IMR-90 (cell line): ENCODE measurements at places on chromosomes 5 and 9.

GRCh38 chr9:75907329-75907728 lies 16.9 kb downstream of the PCSK5 start:
- DNase-seq, result peak; percentile 22

- peak; percentile 57 for DNase-seq
These were observed 44.2 kb upstream of the TENT2 start for GRCh38 chr5:79567926-79568549.

GRCh38 chr5:65483546-65484346 lies 2.0 kb upstream of the ADAMTS6 start:
- DNase-seq, result peak; percentile 86

- DNase-seq, result no peak
These were observed 131.0 kb upstream of the TARS1 start for GRCh38 chr5:33309536-33310345.

DNA sequence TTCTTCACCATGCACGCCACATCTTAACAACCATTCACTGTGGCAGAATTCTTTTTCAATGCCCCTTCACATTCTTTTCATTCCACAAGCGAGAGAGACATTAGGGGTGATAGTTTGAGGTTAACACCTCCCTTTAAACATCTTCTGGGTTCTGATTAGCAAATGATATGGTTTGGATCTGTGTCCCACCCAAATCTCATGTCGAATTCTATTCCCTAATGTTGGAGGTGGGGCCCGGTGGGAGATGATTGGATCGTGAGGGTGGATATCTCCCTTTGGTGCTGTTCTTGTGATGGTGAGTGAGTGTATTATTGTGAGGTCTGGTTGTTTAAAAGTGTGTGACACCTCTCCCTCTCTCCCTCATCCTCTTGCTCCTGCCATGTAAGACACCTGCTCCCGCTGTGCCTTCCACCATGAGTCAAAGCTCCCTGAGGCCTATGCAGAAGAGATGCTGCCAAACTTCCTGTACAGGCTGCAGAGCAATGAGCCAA lies 46.1 kb upstream of the RAI14 start:
- DNase-seq, result peak; percentile 50

GRCh38 chr9:95937131-95937530 lies 61.6 kb downstream of the ERCC6L2 start:
- no peak for DNase-seq

DNA sequence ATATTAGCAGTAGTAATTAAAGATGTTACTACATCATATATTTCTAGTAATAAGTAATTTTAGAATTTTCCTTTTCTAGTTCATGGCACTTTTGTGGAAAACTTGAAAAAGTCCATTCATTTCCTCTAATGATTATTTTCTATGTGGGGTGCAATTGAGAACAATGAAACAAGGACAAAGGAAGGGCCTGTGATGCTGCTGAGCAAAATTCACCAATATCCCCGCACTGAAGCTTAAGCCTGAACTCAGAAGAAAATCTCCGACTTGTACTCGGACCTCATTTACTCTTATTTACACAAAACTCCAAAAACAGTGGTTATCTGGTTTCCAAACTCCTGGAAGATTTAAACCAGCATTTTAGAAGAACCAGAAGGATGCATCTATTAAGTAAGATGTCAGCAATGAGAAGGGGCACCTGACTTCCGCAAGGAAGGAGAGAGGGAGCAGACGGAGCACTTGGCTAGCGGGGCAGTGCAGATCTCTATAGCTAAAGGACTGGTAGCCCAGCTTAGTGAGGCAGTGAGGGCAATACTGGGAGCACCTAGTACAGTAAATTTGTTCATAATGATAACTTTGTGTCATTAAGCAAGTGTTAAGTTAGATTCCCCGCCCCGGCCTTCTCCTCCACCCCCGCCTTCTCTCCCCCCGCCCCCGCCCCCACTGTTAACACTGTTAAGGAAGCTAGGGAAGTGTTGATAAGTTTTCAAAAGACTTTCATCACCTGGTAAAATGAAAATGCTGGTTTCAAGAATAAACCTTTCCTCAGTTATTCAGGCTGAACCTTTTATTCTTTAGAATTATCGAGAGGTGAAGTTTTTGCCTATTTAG lies 123.3 kb downstream of the ZSWIM6 start:
- DNase-seq, result no peak

DNA sequence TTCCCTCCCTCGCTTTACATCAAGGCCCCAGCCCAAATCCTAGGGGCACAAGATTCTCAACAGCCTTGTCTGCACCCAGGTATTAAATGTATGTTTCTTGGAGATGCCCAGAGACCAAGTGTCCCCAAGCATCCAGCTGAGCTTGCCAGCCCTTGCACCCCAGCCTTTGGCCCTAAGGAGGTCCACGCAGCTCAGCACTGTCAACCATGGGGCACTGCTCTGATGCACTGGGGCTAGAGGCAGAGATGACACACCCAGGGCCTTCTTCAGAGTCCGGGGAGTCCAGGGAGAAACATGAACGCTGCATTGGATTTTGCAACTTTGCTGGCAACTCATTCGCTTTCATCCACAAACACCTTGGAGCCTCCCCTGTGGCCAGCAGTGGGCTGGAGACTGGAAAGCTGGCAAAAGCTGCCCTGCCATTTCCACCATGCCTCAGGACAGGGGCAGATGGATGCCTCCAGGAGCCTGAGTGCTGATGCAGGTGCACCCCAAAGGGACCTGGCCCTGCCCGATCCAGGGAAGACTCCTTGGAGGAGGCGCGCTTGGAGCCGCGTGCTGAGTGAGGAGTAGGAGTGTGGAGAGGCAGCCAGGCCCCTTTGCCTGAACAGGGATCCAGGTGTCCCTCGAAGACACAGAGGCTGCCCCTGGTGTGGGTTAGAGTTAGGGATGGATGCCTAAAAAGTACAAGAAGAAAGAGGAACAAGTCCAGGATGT lies 19.3 kb downstream of the PAEP start:
- DNase-seq, result no peak

DNA sequence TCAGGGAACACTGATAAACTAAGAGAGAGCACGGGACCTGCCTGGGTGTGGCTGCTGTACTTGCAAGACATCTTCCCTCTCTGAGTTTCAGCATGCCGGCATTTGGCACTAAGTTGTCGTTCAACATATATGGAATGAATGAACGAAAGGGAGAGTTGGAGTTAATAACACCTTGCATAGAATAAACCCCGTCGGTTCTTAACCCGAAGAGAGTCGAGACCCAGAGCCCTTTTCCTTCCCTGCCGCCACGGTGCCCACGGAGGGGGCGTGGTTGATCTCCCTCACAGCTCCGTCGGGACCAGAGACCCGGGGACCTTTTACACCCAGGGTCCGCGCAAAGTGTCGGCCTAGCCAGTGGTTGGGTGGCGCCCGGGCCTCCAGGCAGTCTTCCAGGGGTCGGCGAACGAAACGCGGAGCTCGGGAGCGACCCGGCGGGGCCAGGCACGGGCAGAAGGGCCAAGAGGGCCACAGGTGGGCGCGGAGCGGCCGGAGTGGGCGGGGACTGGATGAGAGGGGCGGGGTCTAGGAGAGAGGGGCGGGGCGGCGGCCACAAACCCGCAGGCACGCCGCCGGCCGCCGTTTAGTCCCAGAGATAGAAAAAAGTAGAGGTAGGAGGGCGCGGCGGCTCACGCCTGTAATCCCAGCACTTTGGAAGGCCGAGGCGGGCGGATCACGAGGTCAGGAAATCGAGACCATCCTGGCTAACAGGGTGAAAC lies 735 bp upstream of the RPL26L1 start:
- DNase-seq, result peak; percentile 41

- DNase-seq, result no peak
These were observed 141.8 kb upstream of the CD180 start for GRCh38 chr5:67338421-67338820.

- DNase-seq, result peak; percentile 84
These were observed 354.6 kb downstream of the BNC2 start for GRCh38 chr9:16515879-16516301.

- peak; percentile 8 for DNase-seq
These were observed 39.9 kb downstream of the KIF24 start for GRCh38 chr9:34289159-34289558.

DNA sequence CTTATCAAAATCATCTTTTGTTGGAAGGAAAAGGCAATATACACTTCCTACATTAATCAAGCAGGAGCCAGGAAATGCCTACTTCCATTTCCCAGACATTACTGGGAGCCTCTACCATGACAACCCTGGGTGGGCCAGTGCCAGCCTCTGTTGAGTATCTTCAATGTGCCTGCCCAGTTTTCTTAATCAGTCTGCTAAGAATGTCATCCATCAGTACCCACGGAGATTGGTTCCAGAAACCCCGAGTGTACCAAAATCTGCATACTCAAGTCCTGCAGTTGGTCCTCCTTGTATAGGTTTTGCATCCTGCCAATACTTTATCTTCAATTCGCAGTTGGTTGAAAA lies 82.4 kb downstream of the MARCHF3 start:
- no peak for DNase-seq

GRCh38 chr5:142817949-142818431 lies 47.8 kb downstream of the ARHGAP26 start:
- no peak for DNase-seq

DNA sequence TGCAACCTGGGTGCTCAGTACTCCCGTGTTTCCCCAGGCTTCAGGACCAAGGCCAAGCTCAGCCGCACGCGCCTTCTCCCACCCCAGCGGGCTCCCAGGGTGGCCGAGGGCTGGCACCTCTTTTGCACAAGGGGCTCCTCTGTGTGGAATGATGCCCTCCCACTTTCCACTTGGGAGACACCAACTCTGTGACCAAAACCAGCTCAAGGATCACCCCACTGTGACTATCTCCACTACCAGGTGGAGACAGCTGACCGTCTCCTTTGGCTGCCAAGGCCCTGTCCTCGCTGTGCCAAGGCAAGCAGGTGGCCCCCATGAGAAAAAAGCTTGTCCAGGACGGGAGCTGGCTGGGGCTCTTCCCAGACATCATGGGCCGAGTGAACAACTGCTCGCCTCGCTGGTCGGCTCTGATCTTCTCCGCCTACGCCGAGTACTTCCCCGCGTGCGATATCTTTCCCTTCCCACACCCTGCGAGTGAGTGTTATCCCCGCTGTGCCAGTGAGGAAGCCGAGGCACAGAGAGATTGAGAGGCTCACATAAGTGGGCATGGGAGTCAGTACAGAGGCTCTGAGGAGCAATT lies 132.8 kb downstream of the ZNF354C start:
- no peak for DNase-seq

DNA sequence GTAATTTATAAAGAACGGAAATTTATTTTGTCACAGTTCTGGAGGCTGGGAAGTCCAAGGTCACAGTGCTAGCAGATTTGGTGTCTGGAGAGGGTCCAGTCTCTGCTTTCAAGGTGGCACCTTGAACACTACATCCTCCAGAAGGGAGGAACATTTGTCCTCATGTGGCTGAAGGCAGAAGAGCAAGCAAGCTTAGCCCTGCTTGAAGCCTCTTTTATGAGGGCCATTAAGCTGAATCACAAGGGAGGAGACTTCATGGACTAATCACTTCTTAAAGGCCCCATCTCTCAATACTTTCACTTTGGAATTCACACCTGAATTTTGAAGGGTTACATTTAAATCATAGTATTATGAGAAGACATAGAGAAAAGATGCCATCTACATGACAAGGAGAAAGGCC lies 215.4 kb upstream of the NFIL3 start:
- no peak for DNase-seq

GRCh38 chr5:69493396-69494133 lies 975 bp downstream of the OCLN start:
- DNase-seq, result no peak

GRCh38 chr5:72402959-72403628 lies 82.9 kb downstream of the PTCD2 start:
- no peak for DNase-seq

DNA sequence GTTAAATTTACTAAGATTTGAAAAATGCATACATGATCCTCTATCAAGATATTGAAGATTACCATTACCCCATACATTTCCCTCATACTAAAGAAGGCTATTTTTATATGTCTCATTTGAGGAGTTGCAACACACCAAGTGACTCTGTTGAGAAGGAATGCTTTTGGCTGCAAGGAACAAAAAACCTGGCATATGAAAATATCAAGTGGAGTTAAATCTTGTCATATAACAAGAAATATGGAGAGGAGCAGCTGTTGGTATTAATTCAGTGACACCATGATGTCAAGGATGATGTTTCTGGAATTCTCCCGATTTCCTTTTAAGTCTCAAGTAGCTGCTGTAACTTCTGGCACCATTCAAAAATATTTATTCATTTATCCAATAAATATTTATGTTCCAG lies 193.8 kb downstream of the CSNK1G3 start:
- peak; percentile 66 for DNase-seq

DNA sequence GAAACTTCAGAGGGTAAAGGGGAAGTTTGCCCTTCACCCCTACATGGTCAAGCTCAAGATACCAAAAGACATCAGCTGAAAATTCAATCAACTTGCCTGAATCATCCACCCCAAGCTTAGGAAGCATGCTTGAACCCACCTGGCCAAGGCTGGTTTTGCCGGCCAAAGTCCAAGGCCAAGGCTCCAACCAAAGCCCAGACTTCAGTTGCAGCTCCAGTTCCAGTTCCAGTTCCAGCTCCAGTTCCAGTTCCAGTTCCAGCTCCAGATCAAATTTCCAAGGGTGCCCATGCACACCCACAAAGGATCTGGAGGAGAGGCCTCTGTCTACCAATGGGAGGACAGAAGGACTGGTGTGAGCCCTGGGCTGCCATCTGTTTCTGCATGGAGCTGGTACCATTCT lies 4.6 kb upstream of the SERINC5 start:
- no peak for DNase-seq

- DNase-seq, result no peak
These were observed 253.9 kb upstream of the PCSK5 start for GRCh38 chr9:75636427-75637045.

DNA sequence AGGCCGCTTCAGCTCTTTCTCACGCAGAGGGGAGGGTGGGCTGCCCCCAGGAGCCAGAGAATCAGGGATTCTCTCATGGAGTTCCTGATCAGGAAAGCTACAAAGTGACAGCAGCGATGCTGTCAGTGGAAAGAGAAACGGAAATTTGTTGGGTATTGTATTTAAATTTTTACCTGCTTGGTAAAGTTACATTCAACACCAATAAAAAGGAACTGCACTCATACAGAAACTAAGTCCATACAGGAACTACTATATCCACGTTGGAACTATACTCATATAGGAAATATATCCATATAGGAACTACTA lies 325.5 kb upstream of the IRX4 start:
- DNase-seq, result no peak

- no peak for DNase-seq
These were observed 33.7 kb downstream of the BICD2 start for GRCh38 chr9:92730897-92731296.

GRCh38 chr5:96142786-96143434 lies 181.3 kb upstream of the ELL2 start:
- DNase-seq, result peak; percentile 69

DNA sequence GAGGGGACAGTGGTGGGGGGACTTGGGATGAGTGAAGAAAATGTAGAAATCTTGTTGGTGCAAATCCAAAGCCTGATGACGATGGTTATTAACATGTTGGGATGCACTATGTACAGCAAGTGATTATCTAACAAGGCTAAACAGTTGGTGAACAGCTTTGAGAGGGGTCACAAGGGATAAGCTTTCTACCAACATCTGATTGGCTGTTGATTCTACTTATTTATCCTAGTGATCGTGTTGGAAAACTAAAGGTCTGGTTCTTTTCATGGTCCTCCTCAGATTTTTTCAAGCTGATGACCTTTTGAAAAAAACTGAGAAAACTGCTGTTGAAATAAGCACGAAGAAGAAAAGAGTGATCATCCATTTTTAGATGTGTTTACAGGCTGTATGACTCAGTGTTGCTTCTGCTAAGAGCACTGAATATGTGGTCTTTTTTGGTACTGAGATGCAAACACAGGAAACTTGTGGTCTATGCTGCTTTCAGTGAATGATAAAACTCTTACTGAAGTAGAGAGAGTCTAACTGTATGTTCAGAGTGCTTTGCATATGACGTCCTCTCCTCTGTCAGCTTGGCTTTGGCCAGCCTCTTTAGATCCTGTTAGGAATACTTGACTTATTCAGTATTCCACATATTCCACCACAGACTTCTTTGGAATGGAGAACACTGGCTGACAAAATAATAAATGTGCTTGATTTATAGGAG lies 174.8 kb downstream of the SLF1 start:
- peak; percentile 92 for DNase-seq
